ENCODE measurements at places on chromosomes 3 and 15.

- no peak for DNase-seq
These were observed 85.3 kb downstream of the ASB7 start for GRCh38 chr15:100687582-100688141.

DNA sequence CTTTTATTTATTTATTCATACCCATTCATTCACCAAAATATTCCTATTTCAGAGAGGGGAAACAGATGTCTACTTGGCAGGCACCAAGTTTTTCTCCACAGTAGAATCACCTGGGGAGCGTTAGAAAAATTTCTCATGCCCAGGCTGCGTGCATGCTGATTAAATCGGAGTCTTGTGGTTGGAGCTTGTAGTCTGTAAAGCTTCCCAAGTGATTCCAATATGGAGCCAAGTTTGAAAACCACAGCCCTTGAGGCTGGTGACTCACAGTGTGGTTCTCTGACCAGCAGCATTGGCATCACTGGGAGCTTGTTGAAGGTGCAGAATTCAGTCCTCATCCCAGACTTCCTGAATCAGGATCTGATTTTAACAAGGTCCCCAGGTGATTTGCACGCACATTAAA lies 49.7 kb downstream of the PDHB start:
- DNase-seq, result no peak

DNA sequence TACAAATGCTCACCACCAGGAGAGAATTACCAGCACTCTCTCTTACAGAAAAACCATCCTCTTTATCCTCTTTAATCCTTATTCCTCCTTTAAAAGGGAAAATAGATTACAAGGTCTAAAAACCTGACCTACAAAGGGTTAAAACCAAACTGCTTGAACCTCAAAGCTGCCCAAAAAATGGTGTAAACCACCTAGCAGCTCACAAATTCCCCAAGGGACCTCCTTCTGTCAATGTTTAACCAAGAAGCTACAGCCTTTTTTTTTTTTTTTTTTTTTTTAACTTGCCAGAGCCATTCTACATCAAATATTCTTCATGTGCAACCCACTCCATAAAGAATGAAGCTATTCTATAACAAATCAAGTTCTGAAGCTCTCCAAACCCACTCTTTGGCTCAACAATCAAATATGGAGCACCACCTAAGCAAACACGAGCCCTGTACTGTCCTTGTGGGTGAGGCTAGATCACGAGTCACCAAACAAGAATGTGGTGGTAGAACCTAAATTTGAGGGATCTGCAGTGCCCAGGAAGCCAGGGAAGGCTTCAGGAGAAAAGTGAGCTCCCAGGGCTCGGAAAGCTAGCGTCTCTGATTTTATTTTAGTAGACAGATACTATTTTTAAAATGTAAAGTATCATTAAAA lies 20.1 kb downstream of the OSBPL10 start:
- no peak for DNase-seq

DNA sequence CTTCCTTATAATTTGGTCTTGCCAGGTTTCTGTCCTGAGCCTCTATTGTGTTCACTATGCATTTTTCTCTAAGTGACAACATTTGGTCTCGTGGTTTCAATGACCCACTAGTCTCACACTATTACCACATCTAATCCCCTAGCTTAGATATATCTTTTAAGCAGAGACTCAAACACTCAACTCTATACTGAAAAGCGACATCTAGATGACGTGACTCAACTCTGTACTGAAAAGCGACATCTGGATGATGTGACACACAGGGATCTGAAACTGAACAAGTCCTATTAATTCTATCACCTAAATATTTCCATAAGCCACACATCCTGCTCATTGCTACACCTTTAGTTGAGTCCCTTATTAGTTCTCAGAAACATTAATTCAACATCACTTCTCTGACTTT lies 141.7 kb upstream of the MBNL1 start:
- DNase-seq, result no peak

- no peak for DNase-seq
These were observed 70.4 kb downstream of the ARPP21 start for GRCh38 chr3:35709691-35710090.

DNA sequence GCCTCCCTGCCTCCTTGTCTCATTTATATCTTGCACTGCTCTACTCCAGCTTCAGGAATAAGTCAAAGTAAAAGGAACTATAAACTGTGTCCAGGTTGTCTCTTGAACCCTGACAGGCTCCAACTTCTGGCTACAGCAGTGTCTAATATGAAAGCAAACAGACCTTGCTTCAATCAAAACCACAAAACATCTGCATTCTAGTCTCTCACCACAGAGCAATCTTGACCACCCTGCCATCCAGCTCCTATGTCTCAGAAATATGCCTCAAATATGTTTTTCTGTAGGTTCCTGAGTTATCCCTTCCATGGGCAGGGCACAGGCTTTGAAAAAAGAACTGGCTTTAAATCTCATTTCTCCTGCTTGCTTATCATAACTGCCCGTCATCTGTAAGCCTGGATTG lies 13.0 kb upstream of the RAMAC start:
- no peak for DNase-seq

DNA sequence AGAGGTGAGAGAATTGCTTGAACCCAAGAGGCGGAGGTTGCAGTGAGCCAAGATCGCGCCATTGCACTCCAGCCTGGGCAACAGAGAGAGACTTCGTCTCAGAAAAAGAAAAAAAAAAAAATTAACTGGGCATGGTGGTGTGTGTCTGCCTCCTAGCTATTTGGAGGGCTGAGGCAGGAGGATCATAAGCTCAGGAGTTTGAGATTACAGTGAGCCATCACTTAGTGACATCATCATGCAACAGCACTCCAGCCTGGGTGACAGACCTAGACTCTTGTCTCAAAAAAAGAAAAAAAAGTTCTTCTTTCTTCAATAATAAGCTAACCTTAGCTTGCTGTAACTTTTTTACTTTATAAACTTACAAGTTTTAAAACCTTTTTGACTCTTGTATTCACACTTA lies 99.8 kb downstream of the SLMAP start:
- no peak for DNase-seq

DNA sequence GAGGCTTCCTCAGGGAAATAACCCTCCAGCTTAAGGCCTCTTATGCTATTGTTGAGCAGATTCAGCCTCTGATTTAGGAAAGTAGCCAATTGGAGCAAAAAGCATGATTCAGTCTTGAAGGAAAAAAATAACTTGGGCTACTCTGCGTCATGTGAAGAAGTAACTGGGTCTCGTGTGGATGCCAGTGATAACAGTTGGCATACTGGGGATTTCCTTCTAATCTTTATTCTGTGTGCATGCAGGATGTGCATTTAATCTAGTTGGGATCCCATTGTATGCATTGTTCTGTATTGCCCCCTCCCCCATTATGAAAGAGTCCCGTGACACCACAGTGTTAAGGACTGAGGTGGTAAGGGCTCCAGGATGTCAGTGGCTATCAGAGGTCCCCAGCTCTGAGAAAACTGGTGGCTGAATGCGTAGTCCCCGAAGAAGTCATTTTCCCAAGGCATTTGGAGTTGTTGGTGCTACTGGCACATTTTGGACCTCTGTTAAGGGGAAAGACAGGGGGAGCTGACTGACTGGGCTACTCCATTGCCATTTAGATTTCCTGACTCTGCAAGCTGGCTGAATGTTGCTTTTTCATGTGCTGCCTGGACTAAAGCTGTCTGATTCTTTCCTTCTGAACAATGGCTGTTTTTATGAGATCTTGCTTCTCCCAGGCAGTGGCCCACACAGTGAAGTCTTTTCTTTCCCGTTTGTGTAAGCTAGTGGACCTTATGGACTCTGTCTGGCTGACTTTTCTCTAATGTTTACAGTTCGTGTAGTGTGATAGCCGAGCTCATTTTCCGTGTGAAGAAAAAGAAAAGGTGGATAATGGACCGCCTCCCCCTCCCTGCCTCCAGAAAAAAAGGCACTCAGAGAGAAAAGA lies 38.4 kb upstream of the TRAK1 start:
- DNase-seq, result no peak
